ENCODE measurements at places on chromosomes 6 and 20.

- no peak for DNase-seq
These were observed 65.5 kb downstream of the WASF1 start for GRCh38 chr6:110114004-110114403.

DNA sequence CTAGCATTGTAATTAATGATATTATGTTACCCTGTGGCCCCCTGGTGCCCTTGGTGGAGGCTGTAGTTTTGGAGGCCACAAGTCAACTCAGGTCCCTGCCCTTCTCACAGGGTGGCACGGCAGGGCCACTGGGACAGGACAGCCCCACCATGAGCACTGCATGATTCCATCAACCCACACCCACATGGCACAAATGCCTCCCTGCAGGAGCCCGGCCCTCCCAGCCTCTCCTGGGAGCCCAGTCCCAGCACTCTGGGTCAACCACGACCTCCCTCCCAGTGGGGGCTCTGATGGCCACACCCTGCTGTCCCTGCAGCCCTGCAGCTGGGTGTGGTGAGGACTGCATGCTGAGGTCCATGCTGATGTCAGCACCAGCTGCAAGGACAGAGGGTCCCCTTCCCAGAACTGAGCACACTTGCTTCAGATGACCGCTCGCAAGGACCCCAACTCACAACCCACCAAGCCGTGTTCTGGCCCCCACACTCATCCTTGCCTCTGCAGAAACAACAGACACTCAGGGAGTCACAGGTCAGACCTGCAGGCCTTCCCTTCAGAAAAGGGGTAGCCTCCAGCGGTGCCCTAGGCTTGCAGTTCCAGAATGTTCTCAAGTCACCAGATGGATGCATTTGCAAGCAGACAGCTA lies 15.7 kb upstream of the CST7 start:
- DNase-seq: no peak

- DNase-seq: no peak
These were observed 65.7 kb downstream of the TRDN start for GRCh38 chr6:123570813-123571684.

GRCh38 chr6:37074053-37074827 lies 68.8 kb downstream of the FGD2 start:
- no peak for DNase-seq

- no peak for DNase-seq
These were observed 59.6 kb upstream of the QKI start for GRCh38 chr6:163354761-163355425.

DNA sequence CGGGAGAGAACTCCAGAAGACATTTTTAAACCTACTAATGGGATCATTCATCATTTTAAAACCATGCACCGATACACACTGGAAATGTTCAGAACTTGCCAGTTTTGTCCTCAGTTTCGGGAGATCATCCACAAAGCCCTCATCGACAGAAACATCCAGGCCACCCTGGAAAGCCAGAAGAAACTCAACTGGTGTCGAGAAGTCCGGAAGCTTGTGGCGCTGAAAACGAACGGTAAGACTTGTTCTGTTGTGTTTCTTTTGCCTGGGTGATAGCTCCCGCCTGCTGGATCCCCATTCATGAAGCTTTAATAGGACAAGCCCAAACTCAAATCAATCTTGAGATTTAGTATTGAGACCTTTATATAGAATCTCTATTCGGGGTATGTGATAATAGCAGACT lies 4.2 kb downstream of the TNFAIP3 start:
- DNase-seq: no peak

GRCh38 chr20:479487-479886 lies 17.2 kb upstream of the TBC1D20 start:
- DNase-seq: no peak

All from GM12891 (cell line).